HTR-8/SVneo (cell line): ENCODE measurements at places on chromosomes 1 and 21.

GRCh38 chr1:180288940-180289339 is 58.9 kb downstream of the LHX4 start:
- no peak for DNase-seq

DNA sequence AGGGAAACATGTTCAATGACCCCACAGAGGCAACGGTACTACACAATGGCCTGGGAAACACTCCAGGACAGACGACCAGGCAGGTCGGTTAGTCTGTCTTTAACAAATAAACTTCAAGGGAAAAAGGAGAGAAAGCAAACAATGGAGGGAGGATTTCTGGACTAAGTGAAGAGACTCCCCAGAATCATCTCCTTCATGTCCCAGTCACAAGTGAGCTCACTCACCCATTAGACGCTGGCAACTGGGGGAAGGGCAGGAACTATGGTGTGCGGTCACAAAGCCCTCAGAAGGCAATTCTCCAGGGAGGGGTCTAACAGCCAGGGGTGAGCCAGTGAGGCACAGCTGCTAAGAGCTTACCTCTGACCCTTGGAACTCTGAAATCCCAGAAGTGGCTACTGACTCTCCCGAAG is 55.7 kb upstream of the NADK start:
- DNase-seq = no peak

- DNase-seq = no peak
Observed at GRCh38 chr1:41056907-41057306, 35.4 kb upstream of the SLFNL1 start.

DNA sequence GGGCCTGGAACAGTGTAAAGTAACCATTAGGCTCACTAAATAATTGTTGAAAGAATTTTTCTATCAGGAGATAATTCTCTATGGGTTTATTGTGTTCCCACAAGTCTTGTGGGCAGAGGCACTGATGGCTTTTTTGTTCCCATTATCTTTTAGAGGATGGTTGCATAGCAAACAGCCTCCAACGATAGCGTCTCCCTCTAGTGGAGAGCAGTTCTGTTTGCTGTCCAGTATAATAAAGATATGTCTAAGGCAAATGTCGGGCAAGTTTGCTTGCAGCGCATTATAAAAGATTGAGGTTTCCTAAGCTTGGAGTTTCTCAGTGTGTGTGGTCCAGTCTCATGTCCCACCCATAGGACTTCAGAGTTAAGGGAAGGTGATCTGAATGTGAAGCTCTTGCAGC is 1.3 kb upstream of the SLC6A17 start:
- no peak for DNase-seq

GRCh38 chr1:8222789-8223188 is 95.1 kb upstream of the SLC45A1 start:
- no peak for DNase-seq

DNA sequence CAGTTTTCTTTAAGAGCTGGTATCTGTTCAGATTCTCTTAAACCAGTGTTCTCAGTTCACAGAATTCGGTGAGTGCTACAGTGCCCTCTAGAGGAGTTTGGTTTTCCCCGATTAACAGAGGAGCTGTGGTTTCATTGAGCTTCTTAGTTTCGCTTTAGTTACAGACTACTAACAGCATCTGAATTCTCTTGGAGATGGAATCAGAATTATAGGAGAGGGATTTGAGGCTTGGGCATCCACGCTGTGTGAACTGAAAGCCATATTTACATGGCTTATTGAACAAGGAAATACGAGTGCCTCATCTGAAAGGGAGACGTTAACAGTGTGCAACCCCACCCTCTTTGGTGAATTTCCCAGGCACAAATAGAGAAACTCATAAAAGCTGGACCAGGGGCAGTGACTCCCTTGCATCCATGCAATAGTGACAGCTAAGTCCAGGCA is 202.0 kb downstream of the USH2A start:
- peak; percentile 56 for DNase-seq

- DNase-seq = no peak
Observed at GRCh38 chr1:212718499-212718898, 18.9 kb upstream of the BATF3 start.

GRCh38 chr1:116254776-116255175 is 118.3 kb upstream of the ATP1A1 start:
- DNase-seq = no peak

DNA sequence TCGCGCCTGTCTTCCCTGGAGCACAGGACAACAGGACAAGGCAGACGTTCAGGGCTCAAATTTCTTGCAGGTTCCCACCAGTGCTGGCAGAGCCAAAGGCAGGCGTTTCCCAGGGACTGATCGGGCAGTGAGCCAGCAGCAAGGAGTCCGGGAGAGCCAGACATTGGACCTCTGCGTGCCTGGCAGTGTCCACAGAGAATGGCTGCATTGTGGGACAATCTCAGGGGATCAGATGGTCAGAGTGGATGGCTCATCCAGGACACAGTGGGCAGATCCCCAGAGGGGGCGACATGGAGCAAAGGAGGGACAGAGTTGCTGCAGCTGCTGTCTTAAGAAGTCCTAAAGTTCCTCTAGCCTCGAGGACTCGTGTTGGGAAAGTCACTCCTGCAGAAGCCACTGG is 4.6 kb downstream of the TMEM63A start:
- DNase-seq = peak; percentile 48

DNA sequence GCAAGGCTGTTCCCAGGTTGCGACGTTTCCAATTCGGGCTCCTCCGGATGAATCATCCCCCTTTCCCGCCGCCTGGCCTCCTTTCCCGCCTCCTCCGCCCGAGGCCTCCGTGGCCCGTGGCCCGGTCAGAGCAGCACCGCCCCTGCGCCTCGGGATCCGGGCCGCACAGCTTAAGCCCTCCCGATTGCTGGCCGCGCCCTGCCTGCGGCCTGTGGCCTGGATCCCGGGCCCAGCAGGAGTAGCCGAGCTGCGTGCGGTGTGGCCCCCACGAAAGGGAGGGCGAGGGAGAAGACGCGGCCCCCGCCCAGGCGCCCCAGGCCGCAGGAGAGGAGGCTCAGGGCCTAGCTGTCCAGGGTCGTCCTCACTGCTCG is 1.0 kb downstream of the TMEM200B start:
- DNase-seq = no peak

DNA sequence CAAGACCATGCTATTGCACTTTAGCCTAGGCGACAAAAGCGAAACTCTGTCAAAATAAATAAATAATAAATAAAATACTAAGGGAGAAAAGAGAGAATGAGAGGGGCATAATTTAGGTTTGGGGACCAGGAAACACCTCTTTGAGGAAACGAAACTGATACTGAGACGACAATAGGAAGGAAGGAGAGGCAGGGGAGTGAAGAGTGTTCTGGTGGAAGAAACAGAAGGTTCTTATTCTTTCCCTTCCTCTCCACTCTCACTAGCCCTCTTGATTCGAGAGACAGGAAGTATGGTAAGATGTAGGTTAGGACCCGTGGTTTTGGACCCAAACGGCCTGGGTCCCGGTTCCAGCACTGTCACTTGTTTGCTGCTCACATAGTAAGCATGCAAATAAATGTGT is 1.6 kb upstream of the NKAIN1 start:
- no peak for DNase-seq

DNA sequence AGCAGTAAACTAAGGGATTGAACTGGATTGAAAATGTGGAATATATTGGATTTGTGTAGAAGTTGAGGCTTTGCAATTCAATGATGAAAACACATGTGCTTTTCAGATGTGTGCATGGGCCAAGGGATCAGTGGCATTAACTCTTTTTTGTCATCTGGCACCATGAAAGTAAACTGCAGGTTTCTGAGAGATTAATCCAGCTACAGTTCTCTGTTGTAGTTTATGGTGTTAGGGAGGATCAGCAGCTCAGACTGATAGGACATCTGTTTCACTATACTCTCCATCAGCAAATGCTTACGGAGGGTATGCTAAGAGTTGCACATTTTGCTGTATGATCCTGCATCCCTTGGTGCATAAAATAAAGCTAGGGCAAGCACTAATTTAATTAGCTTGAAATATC is 82.6 kb downstream of the C1orf21 start:
- no peak for DNase-seq

GRCh38 chr1:200962631-200963030 is 60.9 kb downstream of the KIF21B start:
- no peak for DNase-seq

DNA sequence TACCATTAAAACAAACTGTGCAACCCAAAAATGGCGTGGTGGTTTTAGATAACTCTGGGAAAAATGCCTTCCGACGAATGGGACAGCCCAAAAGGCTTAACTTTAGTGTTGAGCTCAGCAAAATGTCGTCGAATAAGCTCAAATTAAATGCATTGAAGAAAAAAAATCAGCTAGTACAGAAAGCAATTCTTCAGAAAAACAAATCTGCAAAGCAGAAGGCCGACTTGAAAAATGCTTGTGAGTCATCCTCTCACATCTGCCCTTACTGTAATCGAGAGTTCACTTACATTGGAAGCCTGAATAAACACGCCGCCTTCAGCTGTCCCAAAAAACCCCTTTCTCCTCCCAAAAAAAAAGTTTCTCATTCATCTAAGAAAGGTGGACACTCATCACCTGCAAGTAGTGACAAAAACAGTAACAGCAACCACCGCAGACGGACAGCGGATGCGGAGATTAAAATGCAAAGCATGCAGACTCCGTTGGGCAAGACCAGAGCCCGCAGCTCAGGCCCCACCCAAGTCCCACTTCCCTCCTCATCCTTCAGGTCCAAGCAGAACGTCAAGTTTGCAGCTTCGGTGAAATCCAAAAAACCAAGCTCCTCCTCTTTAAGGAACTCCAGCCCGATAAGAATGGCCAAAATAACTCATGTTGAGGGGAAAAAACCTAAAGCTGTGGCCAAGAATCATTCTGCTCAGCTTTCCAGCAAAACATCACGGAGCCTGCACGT is 82.1 kb downstream of the PRDM2 start:
- no peak for DNase-seq

- no peak for DNase-seq
Observed at GRCh38 chr1:101205457-101205856, 31.4 kb upstream of the S1PR1 start.

DNA sequence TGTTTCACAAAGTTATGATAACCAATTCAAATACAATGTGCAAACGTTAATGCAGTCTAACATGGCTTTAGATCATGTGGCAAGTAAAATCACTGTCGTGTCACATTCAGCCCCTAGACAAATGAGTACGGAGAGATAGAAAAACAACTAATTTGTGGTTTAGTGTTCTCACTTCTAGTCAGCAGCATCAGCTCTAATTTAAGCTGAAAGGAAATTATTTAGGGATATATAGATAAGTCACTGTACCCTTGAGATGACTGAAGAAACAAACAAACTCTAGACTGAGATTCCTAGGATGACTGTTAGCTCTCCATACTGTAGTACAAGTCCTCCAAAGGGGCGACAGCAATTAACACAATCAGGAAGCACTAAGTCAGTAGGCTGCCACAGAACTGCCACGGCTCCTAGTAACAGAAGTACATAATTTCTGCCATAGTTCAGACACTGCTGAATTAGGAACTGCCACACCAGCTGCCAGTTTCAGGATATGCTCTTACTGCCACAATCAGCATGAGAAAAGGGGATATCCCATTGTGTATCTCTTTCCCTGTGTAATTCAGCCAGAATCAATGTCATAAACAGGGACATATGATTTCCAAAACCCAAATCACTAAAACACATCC is 150.4 kb upstream of the NEGR1 start:
- no peak for DNase-seq

- no peak for DNase-seq
Observed at GRCh38 chr1:70966018-70966638, 81.5 kb downstream of the PTGER3 start.

- DNase-seq = no peak
Observed at GRCh38 chr1:223364685-223365382, 858 bp upstream of the SUSD4 start.

DNA sequence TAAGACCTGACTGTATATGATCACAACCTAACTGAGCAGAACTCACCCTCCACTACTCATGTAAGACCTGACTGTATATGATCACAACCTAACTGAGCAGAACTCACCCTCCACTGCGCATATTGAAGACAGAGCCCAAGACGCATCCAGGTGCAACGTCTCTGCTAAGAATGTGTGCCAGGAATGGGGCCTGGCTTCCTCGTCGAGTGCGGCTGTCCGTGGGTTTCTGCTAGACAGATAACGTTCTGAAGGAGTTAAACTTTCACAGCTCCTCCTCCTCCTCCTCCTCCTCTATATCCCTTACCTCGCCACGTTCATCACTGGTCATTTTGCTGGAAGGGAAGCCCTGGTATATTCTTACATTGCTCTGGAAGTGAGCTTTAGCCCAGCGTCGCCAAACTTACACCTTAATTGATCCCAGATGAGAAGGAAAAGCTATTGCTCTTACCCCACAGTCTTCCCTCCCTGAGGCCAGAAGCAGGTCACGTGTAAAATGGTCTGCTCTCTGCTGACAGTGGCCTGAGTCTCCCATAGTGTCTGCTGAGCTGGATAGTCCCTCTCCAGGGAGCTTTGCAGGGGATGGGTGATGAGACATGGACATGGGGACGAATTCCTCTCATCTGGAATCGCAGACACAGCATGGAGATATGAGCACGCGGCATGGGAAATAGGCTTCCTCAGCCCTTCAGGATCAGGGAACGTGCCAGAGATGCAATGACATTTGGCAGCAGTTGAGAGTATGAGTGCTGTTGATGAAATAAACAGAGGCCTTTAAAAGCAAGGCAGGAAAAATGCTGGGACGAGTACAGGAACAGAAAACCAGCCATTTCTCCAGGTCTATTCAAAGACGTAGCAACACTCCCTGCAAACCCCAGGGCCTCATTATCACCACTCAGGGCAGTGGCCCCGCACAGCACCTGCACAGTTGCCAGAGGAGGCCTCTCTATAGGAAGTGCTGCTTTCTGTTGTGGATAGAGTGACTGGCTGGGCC is 528.1 kb downstream of the KIF26B start:
- DNase-seq = no peak

- no peak for DNase-seq
Observed at GRCh38 chr1:54409156-54410142, 3.3 kb upstream of the SSBP3 start.

DNA sequence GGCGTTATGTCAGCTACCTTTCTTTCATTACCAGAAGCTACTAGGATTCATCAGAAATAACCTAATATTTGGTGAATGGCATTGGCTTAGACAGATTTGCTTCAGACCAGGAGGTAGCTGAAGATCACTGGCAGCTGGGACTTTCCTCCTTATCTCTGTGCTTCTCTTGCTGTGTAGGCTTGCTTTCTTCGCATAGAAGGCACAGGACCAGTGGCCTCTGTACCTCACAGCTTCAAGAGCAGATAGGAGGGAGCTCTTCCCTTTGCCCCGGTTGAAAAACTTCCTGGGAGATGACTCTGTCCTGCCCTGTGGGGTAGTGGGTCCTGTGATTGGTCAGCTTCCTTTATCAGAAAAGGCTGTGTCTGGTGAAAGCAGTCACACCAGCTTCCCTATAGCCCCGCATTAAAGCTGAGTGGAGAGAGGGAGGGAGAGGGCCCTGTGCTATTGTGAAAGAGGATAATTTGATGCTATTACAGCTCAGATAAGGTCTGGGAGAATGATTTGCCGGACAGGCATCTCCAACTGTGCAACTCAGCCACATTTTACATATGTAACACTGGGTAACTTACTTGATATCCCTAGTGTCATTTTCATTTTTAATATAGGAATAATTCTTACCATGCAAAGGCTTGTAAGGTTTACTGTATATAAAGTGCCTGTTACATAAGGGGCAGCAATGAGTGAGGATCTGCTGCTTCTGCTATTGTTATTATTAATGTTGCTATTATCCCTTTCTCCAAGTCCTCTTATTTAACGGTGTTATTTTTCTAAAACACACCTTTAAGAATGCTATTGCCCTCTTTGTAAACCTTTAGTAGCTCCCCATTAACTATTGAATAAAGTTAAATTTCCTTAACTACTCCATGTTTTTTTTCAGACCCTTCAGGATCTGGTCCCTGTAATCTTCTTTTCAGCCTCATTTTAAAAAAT is 31.6 kb downstream of the OSBPL9 start:
- peak; percentile 60 for DNase-seq

- DNase-seq = no peak
Observed at GRCh38 chr1:25909040-25909439, 2.8 kb upstream of the STMN1 start.

GRCh38 chr1:223819730-223820514 is 25.8 kb downstream of the TP53BP2 start:
- DNase-seq = no peak
